HFFc6 (cell line): ENCODE measurements at places on chromosomes 3 and 15. TPM values are rescaled to one million over a fixed set of nuclear protein-coding genes. Genes with fewer than 3 reads are reported as not detected.

- H3K4me3 ChIP-seq, result no peak overlapping the region
- peaks cover 3% of the 10 kb centered on the region for H3K27me3 ChIP-seq
- no peak for DNase-seq
These were observed 35.4 kb upstream of the KBTBD8 start for GRCh38 chr3:66962664-66963063.

- peak overlapping the region; percentile 81 for H3K4me3 ChIP-seq
- H3K27me3 ChIP-seq, result peaks cover 8% of the 10 kb centered on the region
- H3K4me1 ChIP-seq, result peaks cover 51% of the 10 kb centered on the region
- peak overlapping the region; percentile 98 for H3K27ac ChIP-seq
- peaks cover 7% of the 10 kb centered on the region; the same call in 1 of the 2 replicates for H3K36me3 ChIP-seq
These were observed 2.9 kb upstream of the USP3 start for GRCh38 chr15:63501256-63502089.

DNA sequence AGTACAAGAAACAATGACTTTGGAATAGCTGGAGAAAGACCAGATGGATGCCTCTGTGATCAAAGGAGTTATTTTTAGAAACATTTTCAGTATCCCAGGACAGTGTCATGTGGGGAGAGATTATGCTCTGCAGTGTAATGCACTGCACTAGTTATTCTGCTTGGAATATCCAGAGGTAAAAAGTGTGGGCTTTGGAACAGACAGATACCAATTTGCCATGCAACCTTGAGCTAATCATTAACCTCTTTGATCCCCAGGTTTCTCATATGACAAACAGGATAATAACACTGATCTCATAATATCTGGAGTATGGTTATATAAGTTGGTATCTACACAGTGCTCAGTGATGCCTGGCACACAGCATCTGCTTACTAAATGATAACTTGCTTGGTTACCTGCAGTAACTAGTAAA lies 12.2 kb upstream of the SLC7A14 start:
- H3K27ac ChIP-seq, result no peak overlapping the region
- H3K4me1 ChIP-seq, result no peaks in the 10 kb centered on the region
- H3K36me3 ChIP-seq, result no peaks in the 10 kb centered on the region
- no peak for DNase-seq

DNA sequence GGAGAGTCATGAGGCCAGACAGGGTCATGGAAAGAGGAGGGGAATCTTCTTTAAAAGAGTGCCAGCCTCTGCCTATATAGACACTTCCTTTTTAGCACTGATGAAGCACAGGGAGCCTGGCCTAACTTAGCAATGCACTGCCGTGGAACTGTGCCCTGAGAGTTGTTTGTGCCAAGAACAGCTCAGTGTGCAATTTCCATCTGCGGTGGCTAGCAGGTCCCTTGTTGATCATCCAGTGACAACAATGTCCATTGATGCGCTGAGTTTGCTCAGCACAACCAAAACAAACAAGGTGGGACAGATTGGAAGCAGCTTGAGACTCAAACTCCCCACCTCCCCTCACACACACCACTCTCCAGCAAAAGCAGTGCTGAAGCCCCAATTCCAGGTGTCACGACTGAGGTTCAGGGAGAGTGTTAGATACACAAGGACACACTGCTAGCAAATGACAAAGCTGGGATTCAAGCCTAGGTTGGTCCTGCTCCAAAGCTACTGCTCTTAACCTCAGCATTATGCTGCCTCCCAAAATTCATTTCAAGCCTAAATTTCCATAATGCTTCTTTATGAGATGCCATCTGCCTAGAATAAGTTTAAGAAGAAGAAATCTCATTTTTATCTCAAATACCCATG lies 316.6 kb upstream of the UBE2E2 start:
- no peak overlapping the region for H3K27ac ChIP-seq
- no peaks in the 10 kb centered on the region for H3K27me3 ChIP-seq
- no peaks in the 10 kb centered on the region for H3K4me1 ChIP-seq
- no peaks in the 10 kb centered on the region for H3K36me3 ChIP-seq
- no peak for DNase-seq

DNA sequence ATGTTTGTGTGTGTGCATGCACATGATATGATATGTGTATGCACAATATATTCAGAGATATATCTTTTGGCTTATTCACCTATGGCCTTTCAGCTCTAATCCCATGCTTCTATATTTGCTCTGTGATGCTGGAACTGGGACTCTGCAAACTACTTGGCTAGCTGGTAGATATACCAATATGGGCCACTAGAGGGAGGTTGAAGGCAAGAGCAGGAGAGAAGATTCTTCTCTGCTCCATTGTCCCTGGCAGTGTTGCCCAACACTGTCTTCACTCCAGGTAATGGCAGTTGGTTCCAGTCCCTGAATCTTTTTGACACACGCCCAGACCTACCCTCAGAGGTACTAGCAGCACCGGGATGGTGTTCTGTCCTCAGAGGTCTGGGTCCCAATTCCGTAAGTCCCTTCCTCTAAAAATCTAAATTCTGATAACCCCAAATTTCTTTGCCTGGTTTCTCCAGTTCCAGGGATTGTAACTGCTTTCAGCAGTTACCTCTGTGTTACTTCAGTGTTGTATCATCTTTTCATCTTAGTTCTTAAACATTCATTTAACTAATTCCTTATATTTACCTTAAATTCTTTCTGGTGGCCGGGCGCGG lies 44.7 kb downstream of the GTPBP8 start:
- no peak overlapping the region for H3K27ac ChIP-seq
- no peaks in the 10 kb centered on the region for H3K36me3 ChIP-seq
- no peak overlapping the region for H3K4me3 ChIP-seq

GRCh38 chr15:38202361-38202760 lies 50.3 kb upstream of the SPRED1 start:
- H3K4me3 ChIP-seq, result no peak overlapping the region
- DNase-seq, result no peak
- H3K27ac ChIP-seq, result no peak overlapping the region
- H3K36me3 ChIP-seq, result peaks cover 4% of the 10 kb centered on the region; the same call in 1 of the 2 replicates

GRCh38 chr3:101512396-101512645 lies 691 bp downstream of the SENP7 start:
- H3K4me3 ChIP-seq, result peak overlapping the region; percentile 100
- no peak for DNase-seq
- H3K4me1 ChIP-seq, result peaks cover 36% of the 10 kb centered on the region

DNA sequence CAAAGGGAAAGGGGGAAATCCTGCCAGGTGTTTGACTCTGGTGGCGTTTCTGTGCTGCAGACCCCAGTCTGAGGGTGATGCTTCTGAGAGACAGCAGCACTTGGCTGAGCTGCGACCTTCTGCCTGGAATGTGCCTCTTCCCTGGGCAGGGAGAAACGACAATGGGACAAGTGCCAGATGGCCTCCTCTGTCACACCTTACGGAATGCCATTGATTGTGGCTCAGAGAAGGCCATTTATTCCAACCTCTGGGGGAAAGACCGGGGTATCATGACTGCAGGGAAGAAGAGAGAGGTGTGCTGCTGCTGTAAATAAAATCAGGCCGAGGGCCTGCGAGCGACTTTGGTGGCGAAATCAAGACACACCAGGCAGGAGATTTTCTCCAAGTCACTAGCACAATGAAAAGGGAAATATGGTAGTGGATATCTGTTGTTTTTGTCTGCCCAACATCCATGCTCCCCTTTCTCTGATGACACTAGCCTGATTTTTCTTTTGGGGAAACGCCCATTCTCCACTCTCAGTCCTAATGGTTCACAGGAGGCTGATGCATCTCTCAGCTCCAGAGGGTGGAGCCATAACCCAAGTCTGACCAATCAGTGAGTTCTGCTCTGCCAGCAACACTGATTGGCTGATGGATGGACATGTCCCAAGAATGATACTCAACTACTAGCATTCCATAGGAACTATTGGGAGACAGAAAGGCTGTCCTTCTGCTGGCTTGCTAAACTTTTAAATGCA lies 336.1 kb downstream of the FOXP1 start:
- peak; percentile 32 for DNase-seq
- H3K27ac ChIP-seq, result 0 out of 2 replicates have a peak overlapping the region, but pooled peaks have one; percentile 25
- no peaks in the 10 kb centered on the region; the same call in 1 of the 2 replicates for H3K27me3 ChIP-seq
- H3K36me3 ChIP-seq, result 0 out of 2 replicates have a peak, but pooled peaks cover 5% of the 10 kb centered on the region
- no peak overlapping the region for H3K4me3 ChIP-seq

GRCh38 chr3:105770410-105770809 lies 98.4 kb downstream of the CBLB start:
- no peak overlapping the region for H3K27ac ChIP-seq
- H3K4me1 ChIP-seq, result no peaks in the 10 kb centered on the region
- no peak for DNase-seq
- peaks cover 29% of the 10 kb centered on the region for H3K36me3 ChIP-seq
- no peak overlapping the region for H3K4me3 ChIP-seq
- peaks cover 1% of the 10 kb centered on the region; the same call in 1 of the 2 replicates for H3K27me3 ChIP-seq

GRCh38 chr3:40499952-40500351 lies 5.9 kb upstream of the ZNF620 start:
- no peak for DNase-seq
- no peaks in the 10 kb centered on the region for H3K27me3 ChIP-seq
- no peaks in the 10 kb centered on the region for H3K36me3 ChIP-seq
- H3K4me3 ChIP-seq, result no peak overlapping the region

GRCh38 chr15:51709031-51709430 lies 27.7 kb downstream of the SCG3 start:
- DNase-seq, result no peak
- peaks cover 5% of the 10 kb centered on the region; the same call in 1 of the 2 replicates for H3K27me3 ChIP-seq
- H3K4me3 ChIP-seq, result no peak overlapping the region
- H3K36me3 ChIP-seq, result no peaks in the 10 kb centered on the region
- no peaks in the 10 kb centered on the region for H3K4me1 ChIP-seq

DNA sequence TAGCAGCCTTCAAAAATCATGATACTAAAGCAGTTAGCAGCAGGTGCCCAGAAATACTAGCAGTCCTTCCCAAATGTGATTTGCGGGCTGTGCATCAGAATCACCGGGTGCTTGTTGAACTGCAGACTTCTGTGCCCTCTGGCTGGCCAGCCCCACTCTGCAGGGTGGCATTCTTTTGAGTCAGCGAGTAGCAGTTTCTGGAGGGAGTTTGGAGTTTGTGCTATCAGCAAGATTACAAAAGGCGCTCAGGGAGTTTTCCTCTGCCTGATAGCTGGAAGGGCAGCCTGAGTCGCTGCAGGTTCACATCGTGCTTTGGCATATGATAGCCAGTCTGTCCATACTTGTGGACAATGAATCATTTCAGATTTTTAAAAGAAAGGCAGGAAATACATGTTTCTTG lies 57.6 kb downstream of the CLDN11 start:
- no peaks in the 10 kb centered on the region for H3K27me3 ChIP-seq
- peaks cover 56% of the 10 kb centered on the region for H3K4me1 ChIP-seq
- no peaks in the 10 kb centered on the region for H3K36me3 ChIP-seq
- H3K4me3 ChIP-seq, result no peak overlapping the region; the same call in 1 of the 2 replicates

- peaks cover 3% of the 10 kb centered on the region for H3K27me3 ChIP-seq
- H3K4me1 ChIP-seq, result peaks cover 54% of the 10 kb centered on the region
- peak overlapping the region; percentile 80 for H3K27ac ChIP-seq
These were observed 14.2 kb downstream of the NR1D2 start for GRCh38 chr3:23959135-23959900.

- H3K36me3 ChIP-seq, result no peaks in the 10 kb centered on the region
- H3K4me3 ChIP-seq, result no peak overlapping the region
- no peaks in the 10 kb centered on the region for H3K4me1 ChIP-seq
- DNase-seq, result no peak
These were observed 23.7 kb upstream of the ARL8B start for GRCh38 chr3:5098346-5098745.

DNA sequence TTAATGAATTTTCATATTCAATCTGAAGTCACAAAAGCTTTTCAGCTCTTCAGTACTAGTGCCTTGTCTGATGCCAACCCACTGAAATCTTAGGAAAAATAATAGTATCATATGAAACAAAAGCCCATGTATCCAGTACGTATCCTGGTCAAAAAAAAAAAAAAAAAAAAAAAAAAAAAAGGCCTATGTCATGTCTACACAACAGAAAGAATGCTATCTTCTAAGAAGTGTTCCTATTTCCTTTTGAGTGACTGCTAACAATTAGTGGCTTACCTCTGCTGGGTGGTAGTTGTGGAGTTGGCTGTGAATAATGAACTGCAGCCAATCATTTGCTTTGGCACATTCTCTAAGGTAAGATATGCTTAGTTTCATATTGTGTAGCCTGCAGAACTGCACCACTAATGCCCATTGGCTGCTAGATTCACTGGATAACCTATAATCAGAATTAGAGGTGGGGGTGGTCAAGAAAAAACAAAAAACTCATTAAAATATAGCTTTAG lies 59.6 kb downstream of the EIF3J start:
- peaks cover 11% of the 10 kb centered on the region for H3K36me3 ChIP-seq
- no peak overlapping the region for H3K4me3 ChIP-seq
- no peak for DNase-seq
- peaks cover 24% of the 10 kb centered on the region for H3K4me1 ChIP-seq

GRCh38 chr3:129424185-129424841 lies 4.1 kb downstream of the EFCAB12 start:
- no peak for DNase-seq
- H3K4me3 ChIP-seq, result no peak overlapping the region
- H3K27ac ChIP-seq, result no peak overlapping the region

DNA sequence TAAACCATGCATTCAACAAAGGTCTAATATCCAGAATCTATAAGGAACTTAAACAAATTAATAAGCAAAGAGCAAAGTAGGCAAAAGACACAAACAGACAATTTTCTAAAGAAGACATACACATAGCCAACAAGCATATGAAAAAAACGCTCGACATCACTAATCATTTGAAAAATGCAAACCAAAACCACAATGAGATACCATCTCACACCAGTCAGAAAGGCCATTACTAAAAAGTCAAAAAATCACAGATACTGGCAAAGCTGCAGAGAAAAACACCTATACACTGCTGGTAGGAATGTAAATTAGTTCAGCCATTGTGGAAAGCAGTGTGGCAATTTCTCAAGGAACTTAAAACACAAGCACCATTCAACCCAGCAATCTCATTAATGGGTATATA lies 53.8 kb downstream of the FSIP1 start:
- no peaks in the 10 kb centered on the region; the same call in 1 of the 2 replicates for H3K36me3 ChIP-seq
- H3K27me3 ChIP-seq, result peaks cover 3% of the 10 kb centered on the region; the same call in 1 of the 2 replicates
- peaks cover 19% of the 10 kb centered on the region for H3K4me1 ChIP-seq
- peak; percentile 58 for DNase-seq

GRCh38 chr15:71337197-71337845 lies 222.1 kb downstream of the THSD4 start:
- no peak overlapping the region for H3K4me3 ChIP-seq
- no peak for DNase-seq
- H3K36me3 ChIP-seq, result peaks cover 12% of the 10 kb centered on the region
- no peaks in the 10 kb centered on the region; the same call in 1 of the 2 replicates for H3K27me3 ChIP-seq
- no peak overlapping the region for H3K27ac ChIP-seq

- no peaks in the 10 kb centered on the region for H3K27me3 ChIP-seq
- no peak for DNase-seq
- no peaks in the 10 kb centered on the region for H3K36me3 ChIP-seq
- no peaks in the 10 kb centered on the region for H3K4me1 ChIP-seq
- no peak overlapping the region for H3K4me3 ChIP-seq
These were observed 424.6 kb downstream of the GRM7 start for GRCh38 chr3:7285505-7285904.

The SEMA6D gene
- 2.0 and 2.5 TPM in 2 replicates for total RNA-seq

The LRRIQ4 gene
- total RNA-seq, result not detected in 3 replicates

The PHLDB2 gene
- 38.4 to 53.0 TPM (median 50.8 TPM) in 3 replicates for total RNA-seq

The UROC1 gene
- total RNA-seq, result not detected in 3 replicates

The MED12L gene
- total RNA-seq, result 0.13 to 0.26 TPM in 2 of 3 replicates, not detected in the other

The UBAP1L gene
- 0.56 to 1.1 TPM (median 0.79 TPM) in 3 replicates for total RNA-seq

The SERINC4 gene
- total RNA-seq, result 0.09 TPM in 1 of 3 replicates, not detected in the others

The TIMP4 gene
- 0.13 to 0.98 TPM (median 0.45 TPM) in 3 replicates for total RNA-seq

The NRROS gene
- 0.09 to 0.13 TPM in 2 of 3 replicates, not detected in the other for total RNA-seq

The COPS2 gene
- total RNA-seq, result 116 and 122 TPM in 2 replicates
